ENCODE measurements at places on chromosomes 11 and 22.

GRCh38 chr11:116057000-116057399, 552.8 kb upstream of the CADM1 start:
- no peak for DNase-seq

DNA sequence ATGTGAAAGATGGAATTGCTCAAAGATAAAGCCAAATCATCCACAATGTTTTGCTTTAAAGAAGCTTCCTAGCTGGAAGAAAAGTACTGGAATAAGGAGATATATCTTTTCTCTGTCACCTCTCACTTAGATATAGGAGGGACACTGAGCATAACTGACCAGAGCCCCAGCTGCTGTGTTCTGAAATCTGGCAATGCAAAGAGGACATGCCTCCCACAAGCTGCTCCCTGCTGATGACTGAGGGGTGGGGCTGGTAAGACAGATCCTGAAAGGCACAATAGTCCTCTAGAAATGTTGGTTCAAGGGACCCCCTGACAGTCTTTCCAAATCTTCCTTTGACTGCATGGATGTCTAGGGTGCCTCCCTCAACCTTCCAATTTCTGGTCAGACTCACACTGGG, 67.0 kb downstream of the SC5D start:
- no peak for DNase-seq

DNA sequence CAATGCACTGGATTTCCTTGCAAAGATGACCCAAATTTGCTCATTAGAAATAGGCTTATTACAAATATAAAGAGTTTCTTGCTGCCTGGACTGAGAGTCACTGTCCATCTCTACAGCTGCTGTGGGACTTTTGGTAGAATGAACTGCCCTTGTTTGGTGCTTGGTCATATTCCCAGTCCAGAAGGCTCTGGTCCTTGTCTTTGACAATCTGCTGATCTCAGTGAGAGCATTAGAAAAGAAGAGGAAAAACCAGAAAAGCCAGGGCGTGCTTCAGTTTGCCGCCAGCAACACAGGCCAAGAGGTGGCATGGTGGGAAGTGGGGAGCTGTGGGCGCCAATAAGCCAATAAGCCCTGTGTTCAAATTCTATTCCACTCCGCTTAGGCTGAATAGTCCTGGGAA, 48.2 kb upstream of the PARVA start:
- no peak for DNase-seq

DNA sequence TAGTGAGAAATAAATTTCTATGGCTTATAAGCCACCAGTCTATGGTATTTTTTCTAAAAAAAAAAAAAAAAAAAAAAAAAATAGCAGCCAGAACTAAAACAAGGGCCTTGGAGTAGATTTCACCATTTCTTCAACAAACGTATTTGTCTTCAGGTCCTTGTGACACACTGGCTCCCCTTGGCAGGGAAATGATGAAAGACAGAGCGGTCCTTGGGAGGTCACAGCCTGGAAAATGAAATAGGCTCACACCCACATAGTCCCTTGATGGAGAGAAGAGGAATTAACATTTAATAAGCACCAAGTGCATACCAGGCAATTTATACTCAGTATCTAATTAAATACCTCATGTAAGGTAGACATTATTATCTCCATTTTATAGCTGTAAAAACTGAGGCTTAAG, 25.7 kb upstream of the ACER3 start:
- no peak for DNase-seq

DNA sequence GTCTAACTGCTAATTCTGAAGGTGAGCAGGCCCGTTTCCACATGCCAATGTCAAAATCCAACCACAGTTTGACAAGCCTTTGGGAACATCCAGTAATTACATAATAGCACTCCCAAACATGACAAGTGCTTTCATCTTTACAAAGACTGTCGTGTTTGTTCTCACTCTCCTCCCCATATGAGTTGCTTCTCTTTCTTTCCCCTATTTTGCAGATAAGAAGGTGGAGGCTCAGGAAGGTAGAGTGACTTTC, 55.9 kb upstream of the CD44 start:
- no peak for DNase-seq

- no peak for DNase-seq
These were observed 86.5 kb downstream of the MN1 start for GRCh38 chr22:27715106-27715505.

DNA sequence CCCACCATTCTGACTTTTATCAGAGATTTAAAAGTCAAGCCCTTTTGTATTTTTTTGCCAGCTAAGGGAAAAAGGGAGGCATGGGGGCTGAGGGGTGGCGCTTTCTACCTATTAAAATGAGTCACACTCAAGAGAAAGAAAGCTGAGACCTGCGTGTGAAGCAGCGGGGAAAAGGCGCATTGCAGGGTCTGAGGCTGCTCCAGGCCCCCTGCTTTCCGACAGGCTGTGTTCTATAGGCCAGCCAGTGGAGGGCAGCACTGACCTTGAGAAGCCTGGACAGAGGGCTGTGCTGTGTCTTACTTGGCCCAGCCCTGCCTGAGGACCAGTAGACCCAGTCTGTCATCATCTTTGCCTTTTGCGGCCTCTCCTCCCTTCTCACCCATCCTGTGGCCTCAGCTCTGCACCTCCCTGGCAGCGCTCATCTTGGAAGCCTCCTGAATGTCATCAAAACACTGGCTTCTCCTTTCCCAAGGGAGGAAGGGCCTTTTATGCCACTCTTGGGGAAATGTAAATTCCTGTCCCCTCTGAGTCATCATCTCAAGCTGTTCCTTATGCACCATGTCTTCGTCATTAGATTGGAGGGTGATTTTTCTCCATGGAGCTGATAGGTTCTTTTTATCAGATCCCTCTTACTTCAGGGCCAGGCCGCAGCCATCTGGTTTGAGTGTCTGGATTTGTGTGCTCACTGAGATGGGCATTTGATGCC, 12.6 kb upstream of the MAPK8IP1 start:
- DNase-seq: no peak

All from GM06990 (cell line).